ENCODE measurements at places on chromosomes 1 and 21.
A peak's percentile ranks its signal among the peaks of the same experiment; 100 is the strongest.

DNA sequence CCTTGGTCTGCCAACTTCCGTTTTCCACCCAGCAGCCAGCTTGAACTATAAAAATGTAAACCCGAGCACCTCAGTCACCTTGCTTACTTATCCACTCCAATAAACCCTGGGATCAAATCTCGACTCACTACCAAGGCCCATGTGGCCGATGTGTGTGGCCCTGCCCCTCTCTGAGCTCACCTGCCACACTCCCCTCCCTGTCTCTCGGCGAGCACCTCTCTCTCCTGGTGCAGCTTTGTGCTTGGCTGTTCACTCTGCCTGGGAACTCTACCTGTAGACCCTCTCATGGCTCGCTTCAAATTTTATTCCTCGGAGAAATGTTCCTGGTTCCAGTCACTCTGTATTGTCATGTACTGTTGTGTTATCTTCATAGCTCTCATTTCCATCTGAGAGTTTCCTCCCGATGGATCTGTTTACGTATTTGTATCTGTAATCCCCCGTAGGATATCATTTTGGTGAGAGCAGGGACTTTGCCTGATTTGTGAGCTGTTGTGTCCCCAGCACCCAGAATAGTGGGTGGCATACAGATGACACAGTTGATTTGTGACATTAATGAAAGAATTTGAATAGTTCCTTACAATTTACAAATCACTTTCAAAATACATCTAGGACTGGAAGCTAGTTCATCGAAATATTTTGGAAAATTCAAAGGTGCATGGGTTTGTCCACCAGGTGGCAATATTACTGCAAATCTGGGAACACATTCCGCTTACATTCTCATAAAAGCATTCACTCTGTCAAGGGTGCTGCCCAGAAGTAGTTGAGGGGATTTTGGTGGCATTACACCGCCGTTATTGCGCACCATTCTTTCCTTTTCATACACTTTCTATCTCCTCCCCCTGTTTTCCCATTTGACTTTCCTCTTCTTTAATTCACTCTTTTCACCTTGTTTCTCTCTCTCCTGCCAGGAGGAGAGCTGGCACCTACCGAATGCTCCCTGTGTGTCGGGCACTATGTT lies 95.3 kb downstream of the ABCA4 start:
- DNase-seq = no peak

GRCh38 chr1:246691622-246692495 lies 32.4 kb upstream of the SCCPDH start:
- DNase-seq = no peak

DNA sequence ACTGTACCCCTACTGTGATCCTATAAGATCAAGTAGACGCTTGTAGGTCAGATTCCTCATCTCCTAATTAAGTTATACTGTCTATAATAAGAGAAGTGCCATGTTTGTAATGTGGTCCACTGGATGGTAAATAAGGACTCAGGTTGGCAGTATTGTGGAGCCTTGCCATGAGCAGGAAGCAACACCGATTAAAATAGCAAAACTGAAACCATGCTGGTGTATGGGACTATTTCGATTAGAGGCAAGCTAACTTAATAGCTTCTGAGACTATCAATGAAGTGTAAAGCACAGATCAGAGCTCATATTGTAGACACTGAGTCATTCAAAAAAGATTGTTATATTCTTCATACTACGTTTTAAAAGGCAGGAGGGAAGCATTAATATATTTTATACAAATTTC lies 348.8 kb downstream of the HHAT start:
- DNase-seq = no peak

- no peak for DNase-seq
These were observed 75.3 kb upstream of the IGSF21 start for GRCh38 chr1:18032172-18032859.

- DNase-seq = no peak
These were observed 67.8 kb downstream of the PRRX1 start for GRCh38 chr1:170731566-170732251.

DNA sequence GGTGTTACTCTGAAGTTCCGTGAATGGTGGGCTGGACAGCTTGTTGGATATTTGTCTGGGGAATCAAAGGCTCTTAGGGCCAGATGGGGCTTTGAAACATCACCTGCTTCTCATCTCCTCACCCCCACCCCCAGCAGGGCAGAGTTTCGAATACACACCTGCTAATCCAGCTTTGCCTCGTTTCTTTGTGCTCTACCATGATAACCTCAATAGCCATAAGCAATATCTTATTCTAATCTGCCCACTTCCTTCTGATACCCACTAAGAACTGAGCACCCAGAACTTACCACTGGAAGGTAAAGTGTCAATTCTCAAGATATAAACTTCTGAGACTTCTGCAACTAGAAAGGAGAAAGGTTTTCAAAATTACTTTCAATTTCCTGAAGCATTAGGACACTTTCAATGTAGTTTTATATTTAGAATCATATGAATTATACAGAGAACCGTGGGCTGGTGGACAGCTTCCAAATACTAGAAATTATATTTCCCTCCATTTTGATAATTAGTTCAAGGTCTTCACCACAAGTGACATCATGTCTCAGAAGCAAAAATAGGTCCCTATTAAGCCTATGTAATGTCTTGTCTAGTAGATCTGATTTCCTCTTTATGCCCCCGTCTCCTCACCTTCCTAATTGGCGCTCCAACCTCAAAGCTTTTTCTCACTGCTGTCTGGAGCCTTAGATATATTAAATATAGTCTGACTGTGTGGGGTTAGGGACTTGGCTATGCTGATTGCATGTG lies 64.4 kb upstream of the NEK2 start:
- no peak for DNase-seq

GRCh38 chr1:214354440-214355148 lies 73.6 kb downstream of the SMYD2 start:
- no peak for DNase-seq

DNA sequence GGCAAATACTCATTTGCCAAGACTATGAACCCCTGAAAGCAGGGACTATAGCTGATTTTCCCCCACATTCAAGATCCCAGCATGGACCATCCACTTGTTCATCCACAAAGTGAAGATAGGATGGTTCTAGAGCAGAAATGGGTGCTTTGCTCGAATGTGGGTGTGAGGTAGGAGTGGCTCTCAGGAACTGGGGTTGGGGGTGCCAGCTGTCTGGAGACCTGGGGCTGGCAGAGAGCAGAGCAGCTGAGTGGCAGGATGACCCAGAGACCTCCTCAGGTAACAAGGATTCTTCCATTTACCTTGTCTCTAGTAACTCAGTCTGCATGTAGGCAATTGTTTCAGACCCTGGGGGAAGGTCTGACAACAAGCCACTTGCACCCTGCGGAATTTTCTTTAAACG lies 6.0 kb downstream of the S100A9 start:
- no peak for DNase-seq

DNA sequence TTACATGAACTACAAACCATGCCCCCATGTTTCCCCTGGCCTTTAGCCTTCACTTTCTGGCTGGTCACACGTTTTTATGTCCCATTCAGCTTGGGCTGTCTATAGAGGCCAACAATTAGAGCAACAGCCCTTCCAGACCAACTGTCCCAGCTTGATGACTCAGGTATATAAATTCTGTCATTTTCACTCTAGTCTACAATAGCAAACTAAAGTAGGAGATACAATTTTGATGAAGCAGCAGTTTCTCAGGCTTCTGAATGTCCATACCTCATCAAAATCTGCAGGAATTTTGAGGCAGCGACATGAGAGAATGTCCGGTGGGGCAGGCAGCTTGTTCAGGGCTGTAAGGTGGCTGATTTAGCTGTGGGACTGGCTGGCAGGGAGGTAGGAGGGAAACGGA lies 45.6 kb upstream of the VAV3 start:
- no peak for DNase-seq

DNA sequence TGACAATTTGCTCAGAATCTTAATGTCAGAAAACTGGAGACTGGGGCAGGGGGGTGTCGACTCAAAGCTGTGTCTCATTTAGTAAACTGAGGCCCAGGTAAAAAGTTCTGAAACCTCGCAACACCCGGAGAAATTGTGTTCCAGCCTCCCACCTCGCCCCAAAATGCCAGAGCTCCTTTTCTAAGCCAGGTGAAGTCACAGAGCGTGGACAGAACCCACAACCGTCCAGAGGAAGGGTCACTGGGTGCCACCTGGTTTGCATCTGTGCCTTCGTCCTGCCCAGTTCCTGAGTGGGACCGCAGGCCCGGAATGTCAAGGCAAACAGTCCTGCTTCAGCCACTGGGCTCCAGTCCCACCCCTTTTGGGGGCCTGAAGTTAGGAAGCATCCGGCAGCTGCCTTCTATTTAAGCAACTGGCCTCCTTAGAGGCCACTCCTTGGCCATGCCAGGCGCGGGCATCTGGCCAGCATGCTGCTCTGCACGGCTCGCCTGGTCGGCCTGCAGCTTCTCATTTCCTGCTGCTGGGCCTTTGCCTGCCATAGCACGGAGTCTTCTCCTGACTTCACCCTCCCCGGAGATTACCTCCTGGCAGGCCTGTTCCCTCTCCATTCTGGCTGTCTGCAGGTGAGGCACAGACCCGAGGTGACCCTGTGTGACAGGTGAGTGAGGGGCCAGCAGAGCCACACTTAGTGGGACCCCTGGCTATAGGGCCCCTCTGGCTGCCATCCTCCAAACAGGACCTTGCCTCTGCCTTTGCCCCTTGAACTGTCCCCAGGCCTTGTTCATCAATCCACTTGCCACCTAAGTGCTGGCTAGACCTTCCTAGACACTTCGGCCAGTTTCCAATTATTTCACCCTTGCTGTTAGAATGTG lies at the start of gene TAS1R1:
Gene TAS1R1 (plus strand): TSS at position 401 of the 872 bp plus-strand sequence. CDS start 67 bp downstream, at position 468.
- no peak for DNase-seq

- DNase-seq = no peak
These were observed 37.9 kb downstream of the TGFB2 start for GRCh38 chr1:218383051-218383450.

GRCh38 chr1:65508051-65508450 lies 87.6 kb downstream of the LEPR start:
- DNase-seq = no peak

DNA sequence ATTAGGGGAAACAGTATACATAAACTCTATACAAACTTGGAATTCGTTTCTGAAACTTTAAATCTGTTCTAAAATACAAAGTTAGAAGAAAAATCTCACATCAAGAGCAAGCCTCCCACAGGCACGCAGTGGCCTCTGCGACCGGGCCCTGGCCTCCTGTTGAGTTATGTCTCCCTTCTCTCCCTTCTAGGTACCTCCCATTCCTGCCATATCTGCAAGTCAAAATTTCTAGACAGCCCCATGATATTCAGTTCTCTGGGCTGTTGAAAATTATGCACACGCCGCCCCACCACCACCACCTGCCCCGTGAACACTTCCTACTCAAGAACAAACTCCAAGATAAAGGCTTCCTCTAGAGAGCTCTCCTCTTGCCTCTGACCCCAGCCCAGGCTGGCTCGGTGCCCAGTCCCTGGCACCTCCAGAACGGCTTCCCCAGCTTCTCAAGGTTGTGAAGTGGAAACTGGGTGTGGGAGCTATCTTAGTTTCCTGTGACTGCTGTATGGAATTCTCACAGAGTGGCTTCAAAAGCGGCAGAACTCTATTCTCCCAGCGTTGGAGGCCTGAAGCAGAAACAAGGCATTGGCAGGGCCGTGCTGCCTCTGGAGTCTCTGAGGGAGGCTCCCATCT lies 37.7 kb upstream of the LRP8 start:
- peak; percentile 30 for DNase-seq

- DNase-seq = no peak
These were observed 27.8 kb downstream of the AVPR1B start for GRCh38 chr1:206089341-206089740.

- no peak for DNase-seq
These were observed 168.0 kb downstream of the PRDM16 start for GRCh38 chr1:3236955-3237354.

Data from liver (tissue), 10 donors.